Mesenteric fat pad (tissue), 1 donor: ENCODE measurements at places on chromosomes 2 and 18.

DNA sequence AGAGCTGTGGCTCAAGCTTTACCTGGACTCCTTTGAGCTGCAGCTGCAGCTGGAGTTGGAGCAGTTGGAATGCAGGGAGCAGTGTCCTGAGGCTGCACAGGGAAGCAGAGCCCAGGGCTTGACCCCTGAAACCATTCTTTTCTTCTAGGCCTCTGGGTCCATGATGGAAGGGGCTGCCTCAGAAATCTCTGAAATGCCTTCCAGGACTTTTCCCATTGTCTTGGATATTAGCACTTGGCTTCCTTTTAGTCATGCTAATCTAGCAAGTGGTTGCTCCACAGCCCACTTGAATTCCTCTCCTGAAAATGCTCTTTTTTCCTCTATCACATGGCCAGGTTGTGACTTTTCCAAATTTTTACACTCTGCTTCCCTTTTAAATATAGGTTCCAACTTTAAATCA, 108.6 kb upstream of the RNF152 start:
- no peak for DNase-seq

DNA sequence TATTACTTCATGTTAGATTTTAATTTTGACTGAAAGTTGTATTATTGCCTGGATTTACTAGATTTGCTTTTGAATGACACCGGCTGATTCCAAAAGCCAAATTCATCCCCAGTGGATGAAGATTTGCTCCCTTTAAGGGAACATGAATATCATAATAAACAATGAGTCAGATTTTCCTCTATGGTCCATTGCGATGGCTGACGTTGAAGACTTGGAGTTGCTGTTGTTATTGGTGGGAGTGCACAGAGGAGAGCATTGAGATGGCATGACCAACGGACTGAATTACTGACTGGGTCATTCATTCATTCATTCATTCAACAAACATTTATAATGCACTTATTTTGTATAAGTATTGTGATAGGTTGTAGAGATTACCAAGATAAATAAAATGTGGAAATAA, 33.4 kb upstream of the LYPD1 start:
- DNase-seq = no peak

GRCh38 chr2:860259-860855, 90.3 kb upstream of the SNTG2 start:
- peak; percentile 72 for DNase-seq

GRCh38 chr18:272650-273049, 4.8 kb upstream of the THOC1 start:
- no peak for DNase-seq

DNA sequence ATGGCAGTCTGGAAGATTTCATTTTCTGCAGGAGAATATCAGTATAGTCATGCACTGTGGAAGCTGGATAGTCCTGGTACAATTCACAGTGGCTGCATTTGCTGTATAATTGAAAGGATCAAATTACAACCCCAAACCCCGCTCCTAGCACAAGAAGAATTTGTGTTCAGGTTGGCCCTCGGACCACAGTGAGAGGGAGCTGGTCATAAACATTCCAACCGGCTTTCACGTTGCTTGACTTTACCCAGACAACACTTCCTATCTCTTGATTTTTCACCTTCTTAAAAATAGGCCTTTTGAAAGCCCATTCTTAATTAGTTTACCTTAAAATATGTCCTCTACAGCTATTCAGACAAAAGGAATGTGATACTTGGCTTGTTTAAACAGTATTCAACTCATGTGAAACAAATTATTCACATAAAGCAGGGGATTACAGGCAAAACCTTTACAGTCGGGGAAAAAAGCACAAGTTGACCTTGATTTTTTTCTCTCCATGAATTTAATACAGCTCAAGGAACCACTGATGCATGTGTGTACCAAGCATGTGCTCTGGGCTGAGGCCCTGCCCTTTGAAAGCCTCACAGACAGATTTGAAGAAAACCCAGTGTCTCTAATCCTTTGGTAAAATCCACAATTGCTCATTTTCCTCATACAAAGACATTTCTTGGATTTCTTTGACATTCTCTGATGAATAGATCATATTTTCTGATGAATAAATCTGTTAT, 143.0 kb upstream of the SOX11 start:
- no peak for DNase-seq

DNA sequence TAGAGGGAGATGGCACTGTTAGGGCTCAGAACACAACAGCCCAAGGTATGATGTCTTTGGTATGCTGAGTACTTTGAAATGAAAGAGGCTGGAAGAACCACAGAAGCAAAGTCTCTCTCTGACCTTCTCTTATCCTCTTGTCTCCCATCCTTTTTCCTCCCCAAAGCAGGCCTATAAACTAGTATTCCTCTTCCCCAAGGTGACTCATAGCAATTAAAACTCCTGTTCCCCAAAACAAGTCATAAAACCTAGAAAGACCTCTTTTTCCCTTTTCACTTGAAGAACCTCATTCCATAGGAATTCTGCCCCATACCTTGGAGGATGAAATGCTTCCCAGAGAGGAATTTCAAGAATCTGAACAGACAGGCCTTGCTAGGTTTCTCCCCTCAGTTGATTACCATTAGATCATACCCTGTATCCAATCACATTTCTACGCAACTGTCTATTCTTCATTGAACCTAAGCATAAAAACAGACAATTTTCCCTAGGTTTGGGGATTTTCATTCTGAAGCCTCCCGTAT, 25.7 kb downstream of the MDH1 start:
- DNase-seq = no peak

DNA sequence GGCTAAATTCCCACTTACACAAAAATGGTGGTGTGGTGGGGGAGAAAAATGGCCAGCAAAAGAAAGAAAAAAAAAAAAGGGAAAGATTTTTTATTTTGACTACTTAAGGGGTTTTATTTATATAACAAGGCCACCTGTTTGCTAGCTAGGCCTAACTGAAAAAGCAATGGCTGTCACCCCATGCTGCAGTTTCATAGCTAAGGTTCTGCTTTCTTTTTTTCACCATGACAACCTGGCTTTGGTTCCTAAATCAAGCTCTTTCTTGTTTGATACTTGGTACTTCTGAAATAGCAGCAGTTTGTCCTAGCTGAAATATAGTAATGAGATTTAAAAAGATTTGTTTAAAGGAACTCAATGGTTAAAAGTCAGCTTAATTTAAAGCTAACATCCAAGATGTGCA, 433.2 kb upstream of the MEX3C start:
- no peak for DNase-seq

- no peak for DNase-seq
These were observed 45.9 kb upstream of the RHOB start for GRCh38 chr2:20400787-20401488.

GRCh38 chr2:127142663-127143630, 36.0 kb upstream of the BIN1 start:
- DNase-seq = peak; percentile 79

GRCh38 chr2:168180483-168180882, 66.9 kb downstream of the STK39 start:
- no peak for DNase-seq

DNA sequence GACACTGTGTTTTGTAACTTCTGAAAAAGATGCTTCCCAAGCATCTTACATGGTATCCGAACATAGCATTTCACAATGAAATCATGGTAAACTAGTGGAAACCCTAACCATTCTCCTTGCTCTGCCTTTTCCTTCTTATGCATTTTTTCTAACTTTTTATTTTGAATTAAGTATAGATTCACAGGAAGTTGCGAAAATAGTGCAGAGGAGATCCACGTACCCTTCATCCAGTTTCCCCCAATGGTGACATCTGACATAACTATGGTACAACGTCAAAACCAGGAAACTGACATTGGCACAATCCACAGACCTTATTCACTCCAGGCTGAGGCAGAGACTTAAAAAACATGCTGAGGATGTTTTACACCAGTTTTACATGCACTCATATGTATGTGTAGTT, 38.3 kb downstream of the AAK1 start:
- DNase-seq = no peak

GRCh38 chr2:6423157-6423556, 442.6 kb downstream of the CMPK2 start:
- no peak for DNase-seq

DNA sequence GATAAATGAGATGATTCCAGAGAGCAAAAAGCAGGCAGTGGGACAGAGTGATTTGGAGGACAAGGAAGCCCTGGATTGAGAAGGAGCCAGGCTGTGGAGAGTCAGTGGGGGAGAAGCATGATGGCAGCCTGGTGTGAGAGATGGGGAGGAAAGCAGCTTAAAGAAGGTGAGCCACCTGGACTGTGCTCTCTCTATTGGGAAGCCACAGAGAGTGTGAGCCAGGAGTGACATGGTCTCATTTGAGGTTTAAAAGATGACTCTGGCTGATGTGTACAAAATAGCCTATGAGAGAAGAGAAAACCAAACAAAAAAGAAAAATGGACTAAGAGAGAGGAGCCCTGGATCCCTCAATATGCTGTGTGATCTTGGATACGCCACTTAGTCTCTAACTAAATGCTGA, 12.9 kb upstream of the EPAS1 start:
- DNase-seq = no peak

GRCh38 chr2:873651-874580, 76.7 kb upstream of the SNTG2 start:
- peak; percentile 73 for DNase-seq
